ENCODE measurements at places on chromosomes 1 and 21.

- no peak for DNase-seq
Measured at GRCh38 chr1:205633421-205633976, 1.7 kb upstream of the ELK4 start.

- no peak for DNase-seq
Measured at GRCh38 chr1:219710529-219711194, 97.8 kb upstream of the ZC3H11B start.

- DNase-seq, result peak; percentile 16
Measured at GRCh38 chr1:24186993-24187790, at the start of gene IFNLR1. Gene IFNLR1, minus strand, starts transcription at chr1:24187289. Its CDS starts 41 bp downstream, at chr1:24187248.

- no peak for DNase-seq
Measured at GRCh38 chr1:78339490-78339889, 151.3 kb upstream of the PTGFR start.

DNA sequence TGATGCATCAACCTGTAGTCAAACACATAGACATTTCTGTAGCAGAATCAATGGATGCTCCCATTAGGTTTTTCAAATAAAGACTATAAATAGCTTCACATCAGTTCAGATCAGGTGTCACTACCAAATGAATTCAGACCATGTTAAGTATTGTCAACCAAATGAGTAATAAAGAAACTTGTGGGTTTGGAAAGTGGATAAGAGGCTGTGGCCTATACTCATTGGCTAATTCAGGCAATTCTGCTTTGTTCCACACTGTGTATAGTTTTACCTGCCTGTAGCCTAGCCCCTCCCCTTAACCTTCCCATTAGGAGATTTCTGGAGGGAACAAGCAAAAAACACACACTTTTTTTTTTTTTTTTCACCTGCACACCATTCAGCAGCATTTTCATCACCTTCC is 321.2 kb downstream of the HLX start:
- DNase-seq, result no peak

DNA sequence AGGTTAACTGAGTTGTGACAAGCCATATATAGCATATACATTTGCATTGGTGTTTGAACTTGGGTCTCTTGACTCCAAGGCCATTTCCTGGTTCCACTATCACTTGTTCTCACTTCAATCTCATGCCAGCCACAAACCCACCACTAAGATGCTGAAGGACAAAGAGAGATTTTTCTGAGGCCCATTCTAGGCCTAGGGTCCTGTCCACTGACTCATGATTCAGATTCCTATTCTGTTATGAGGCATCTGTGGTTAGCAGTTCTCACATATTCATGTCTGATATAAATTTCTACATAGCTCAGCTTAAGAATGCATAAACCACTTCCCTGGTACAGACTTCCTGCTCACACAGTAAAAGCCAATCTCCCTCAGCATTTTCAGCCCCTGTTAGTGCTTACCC is 326.1 kb upstream of the BEND5 start:
- DNase-seq, result no peak

- DNase-seq, result no peak
Measured at GRCh38 chr1:125080077-125080476, 3895.3 kb downstream of the SRGAP2C start.

- no peak for DNase-seq
Measured at GRCh38 chr21:25508364-25508763, 98.9 kb downstream of the MRPL39 start.

GRCh38 chr1:223364685-223365382 is 858 bp upstream of the SUSD4 start:
- no peak for DNase-seq

DNA sequence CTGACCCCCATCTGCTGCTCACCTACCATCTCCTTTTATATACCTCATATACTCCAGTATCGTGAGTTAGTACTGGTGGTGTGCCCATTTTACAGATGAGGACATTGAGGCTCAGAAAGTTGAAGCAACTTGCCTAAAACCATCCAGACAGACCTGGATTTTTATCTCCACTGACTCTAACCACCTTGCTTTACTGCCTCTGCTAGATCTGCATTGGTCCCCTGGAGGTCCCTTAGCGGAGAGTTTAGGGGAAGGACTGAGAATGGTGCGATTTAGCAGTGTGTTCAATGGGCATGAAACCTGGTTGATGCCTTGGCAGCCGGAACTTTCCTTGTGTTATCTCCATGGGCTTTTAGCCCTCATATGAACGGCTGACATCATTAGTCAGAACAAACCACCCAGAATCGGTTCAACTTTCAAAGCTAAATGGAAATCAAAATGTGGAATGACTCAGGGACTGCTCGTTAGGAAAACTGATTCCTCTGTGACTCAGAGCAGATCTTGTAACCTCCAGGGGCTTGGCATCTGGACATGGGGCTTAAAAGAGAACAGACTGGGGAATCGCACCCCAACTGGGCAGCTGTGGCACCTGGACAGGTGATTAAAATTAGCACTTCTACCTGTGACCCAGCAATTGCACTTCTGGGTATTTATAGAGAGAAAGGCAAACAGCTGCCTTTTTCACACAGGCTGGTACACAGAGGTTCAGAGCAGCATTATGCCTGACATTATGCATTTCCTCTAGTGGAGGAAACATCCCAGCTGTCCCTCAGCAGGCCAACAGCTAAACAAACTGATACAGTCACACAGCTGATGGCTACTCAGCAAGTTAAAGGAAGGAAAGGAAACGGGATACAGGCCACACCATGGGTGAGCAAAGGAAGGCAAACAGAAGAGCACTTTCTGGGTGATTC is 25.3 kb downstream of the TMEM51 start:
- no peak for DNase-seq

- no peak for DNase-seq
Measured at GRCh38 chr1:169779970-169780369, 14.7 kb downstream of the METTL18 start.

- no peak for DNase-seq
Measured at GRCh38 chr21:36750576-36750959, 51.7 kb downstream of the SIM2 start.

DNA sequence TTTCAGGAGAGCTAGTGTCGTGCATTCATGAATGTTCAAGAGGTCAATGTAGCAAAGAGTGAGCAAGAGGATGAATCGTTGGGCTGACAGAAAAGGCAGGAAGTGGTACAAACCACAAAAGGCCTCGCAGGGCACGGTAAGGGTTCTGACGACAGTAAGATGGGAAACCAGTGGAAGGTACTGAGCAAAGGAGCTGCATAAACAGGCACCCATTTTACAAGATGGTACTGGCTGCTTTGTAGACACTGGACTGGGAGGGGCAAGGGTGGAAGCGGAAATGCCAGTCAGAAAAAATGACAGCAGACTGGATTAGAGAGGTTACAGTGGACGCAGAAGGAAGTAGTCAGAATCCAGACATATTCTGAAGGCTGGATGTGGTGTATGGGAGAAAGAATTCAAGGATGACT is 123.5 kb downstream of the PTPN14 start:
- DNase-seq, result peak; percentile 8

- no peak for DNase-seq
Measured at GRCh38 chr1:28281608-28282425, 22.5 kb downstream of the SESN2 start.

Measured in stimulated activated CD4-positive, alpha-beta T cell treated with anti-CD3 and anti-CD28 coated beads, Interleukin-1b, Interleukin-23, amount 100 ng/mL, for 1 hour (primary cell).